ENCODE measurements at places on chromosomes 5 and 9.

DNA sequence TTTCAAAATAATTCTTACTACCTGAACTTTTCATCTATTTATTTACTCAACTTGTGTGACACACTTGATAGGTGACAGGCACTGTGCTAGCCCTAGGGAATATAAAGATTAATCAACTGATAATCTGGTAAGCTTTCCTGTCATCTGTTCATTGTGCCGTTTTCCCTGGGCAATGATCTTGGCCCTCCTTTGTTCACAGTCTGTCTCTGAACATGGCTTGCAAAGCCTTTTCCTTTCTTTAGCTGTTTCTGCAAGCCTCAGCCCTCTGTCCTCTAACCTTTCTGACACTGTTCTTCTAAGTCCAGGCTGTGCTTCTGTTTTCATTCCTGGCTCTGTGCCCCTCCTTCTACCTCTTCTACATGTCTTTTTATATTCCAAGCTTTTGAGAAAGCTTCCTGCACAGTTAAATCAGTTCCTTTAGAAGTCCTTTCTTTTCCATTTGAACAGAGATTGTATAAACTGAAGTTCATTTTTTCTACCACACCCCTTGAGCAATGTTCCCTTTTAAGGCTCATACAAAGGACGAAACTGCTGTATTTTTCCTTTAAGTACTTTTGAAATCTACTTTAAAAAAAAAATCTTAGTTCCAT lies 803.0 kb upstream of the ZNF608 start:
- DNase-seq, result no peak

GRCh38 chr5:14581106-14581890 lies at the start of gene OTULINL:
Gene OTULINL (plus strand): TSS chr5:14581792. CDS start chr5:14581895, 103 bp downstream.
- peak; percentile 77 for DNase-seq

DNA sequence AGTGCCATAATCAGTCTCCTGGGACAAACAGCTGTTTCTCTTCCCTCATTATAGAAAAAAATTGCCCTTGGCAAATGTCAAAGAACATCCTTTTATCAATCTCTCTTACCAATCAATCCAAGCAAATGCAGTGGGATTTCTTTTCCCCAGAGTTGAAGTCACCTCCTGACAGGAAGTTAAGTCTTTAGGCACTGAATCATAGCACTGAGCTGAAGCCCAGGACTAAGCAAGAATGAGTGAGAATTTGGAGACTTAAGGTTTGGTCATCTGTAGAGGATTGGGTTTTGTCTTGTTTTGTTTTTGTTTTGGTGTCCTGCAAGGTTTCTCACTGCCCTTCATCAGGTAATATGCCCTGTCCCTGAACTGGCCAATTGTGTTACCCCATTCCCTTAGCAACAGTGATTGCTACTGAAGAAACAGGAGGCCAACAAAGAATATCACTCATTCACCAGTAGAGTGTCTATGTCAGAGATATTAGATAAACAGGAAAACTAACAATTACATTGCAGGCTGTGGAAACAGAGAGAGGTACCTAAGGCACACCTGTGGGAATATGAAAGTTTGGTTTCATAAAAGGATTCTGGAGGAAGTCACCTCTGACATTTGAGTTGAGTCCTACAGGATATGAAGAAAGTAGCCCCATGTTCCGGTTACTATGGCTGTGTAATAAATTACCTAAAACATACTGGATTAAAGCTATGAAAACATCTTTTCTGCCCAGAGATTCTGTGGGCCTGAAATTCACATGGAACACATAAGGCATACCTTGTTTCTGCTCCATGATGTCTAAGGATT lies 4.5 kb upstream of the FXN start:
- no peak for DNase-seq

DNA sequence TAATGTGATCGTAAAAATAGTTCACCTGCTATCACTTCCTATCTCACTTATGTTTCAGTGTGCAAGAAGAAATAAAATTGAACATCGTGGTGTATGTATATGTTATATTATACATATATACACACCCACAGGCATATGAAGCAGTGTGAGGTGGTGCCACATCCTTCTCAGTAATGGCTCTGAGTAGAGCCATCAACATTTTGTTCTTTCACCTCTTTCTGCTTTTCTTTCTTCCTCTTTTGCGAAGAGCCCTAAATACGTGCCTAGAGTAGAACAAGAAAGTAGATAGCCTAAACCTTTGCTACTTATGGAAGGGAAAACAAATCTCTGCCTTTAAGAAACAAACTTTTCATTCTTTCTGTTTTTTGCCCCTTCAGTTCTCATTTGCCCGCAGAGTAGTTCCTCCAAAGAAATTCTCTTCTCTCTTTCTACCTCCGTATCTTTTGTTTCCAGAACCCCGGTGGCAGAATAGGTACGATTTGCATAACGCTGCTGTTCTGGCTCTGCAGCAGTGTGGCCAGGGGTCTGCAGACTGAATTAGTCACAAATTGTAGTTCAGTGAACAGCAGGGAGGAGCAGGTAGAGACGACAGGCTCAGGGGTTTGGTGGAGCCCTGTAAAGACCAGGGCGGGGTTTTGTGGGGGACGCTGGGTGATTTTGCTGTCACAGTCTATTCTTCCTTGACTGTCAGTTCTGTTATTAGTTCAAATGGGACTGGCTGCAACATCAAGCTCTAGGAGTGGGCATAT lies 40.5 kb upstream of the PJA2 start:
- DNase-seq, result no peak

Measured in activated T-helper 1 cell treated with anti-CD3 and anti-CD28 coated beads, Interleukin-12 subunit alpha, Interleukin-12 subunit beta, Interleukin-2, Interleukin-4 antibody, amounts not matched to agents 30 ng/mL and 10 ng/mL and 1 ng/mL, durations not matched to agents 14 hours and 24 hours and 36 hours (primary cell).